ENCODE measurements at places on chromosomes 6 and 20. TPM values are rescaled to one million over a fixed set of nuclear protein-coding genes. Genes with fewer than 3 reads are reported as not detected.

GRCh38 chr6:1390133-1390945, 963 bp downstream of the FOXF2 start:
- DNase-seq: no peak

DNA sequence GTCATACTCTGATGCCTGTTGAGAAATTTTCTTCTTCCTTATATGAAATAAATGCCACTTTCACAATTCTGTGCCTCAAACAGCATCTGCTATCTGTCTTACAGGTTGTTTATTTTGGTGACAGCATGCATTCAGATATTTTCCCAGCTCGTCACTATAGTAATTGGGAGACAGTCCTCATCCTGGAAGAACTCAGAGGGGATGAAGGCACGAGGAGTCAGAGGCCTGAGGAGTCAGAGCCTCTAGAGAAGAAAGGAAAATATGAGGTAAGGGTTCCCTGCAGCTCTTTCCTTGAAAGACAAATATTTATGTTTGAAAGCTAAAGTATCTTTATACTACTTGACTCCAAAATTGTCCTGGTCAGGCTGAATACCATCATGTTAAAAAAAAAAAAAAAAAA, 15.8 kb downstream of the TSPYL4 start:
- DNase-seq: no peak

DNA sequence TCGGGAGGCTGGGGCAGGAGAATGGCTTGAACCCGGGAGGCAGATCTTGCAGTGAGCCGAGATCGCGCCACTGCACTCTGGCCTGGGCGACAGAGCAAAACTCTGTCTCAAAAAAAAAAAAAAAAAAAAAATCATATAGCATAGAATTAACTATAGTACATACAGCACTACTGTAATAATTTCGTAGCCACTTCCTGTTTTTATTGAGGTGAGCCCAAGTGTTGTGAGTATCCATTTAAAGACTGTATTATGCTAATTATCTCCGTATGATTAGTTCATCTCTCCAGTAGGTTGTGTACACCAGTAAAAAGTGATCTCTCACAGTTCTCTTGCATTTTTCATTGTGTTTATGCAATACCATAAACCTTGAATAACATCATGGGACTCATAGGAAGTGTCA, 70.6 kb downstream of the IYD start:
- no peak for DNase-seq

DNA sequence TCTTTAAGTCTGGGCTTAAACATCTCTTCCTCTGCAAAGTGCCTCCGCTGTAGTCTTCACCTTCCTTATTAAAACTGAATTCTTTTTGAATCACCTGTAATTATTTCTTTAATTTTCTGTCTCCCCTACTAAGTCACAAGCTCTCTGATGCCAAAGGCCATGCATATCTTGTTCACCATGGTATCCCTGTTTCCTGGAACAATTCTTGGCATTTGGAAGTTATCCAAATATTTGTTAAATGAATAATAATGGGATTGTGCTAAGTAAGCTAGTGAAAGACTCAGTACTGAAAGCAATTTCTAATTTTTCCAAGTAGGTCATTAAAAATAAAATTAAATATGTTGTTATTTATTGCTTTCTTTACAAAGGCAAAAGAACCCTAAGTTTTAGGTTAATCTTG, 12.2 kb downstream of the SNAP91 start:
- DNase-seq: no peak

- no peak for DNase-seq
Measured at GRCh38 chr6:17178754-17179529, 77.1 kb downstream of the STMND1 start.

The SLC35F1 gene
- polyA plus RNA-seq: 3.6 TPM

- no peak for DNase-seq
Measured at GRCh38 chr6:108650781-108651180, 90.1 kb downstream of the FOXO3 start.

The KCNK15 gene
- polyA plus RNA-seq: not detected

The FKBP1C gene
- polyA plus RNA-seq: 4.2 TPM

GRCh38 chr20:64258071-64258823, 2.7 kb downstream of the PCMTD2 start:
- DNase-seq: no peak

GRCh38 chr20:20759132-20759531, 46.7 kb upstream of the RALGAPA2 start:
- DNase-seq: no peak

DNA sequence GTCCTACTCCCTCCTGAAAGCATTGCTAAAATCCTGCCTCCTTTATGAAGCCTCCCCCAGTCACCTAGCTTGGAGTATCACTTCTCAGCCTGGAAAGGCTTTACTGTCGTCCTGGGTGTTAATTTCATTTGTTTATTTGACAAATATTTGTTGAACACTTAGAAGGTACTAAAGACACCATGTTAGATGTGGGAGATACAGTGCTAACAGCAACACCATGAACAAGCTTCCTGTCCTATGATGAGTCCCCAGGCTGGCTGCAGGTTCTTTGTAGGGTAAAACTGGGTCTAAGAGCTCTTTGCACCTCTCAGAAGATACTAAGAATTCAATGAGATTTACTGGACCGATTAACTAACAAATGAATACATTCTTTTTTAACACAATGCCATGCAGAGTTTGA, 109.2 kb upstream of the TMEM170B start:
- no peak for DNase-seq

The BTN1A1 gene
- polyA plus RNA-seq: 0.11 TPM

The RPRD1B gene
- 34.3 TPM for polyA plus RNA-seq

The NOTCH4 gene
- 16.1 TPM for polyA plus RNA-seq

The SLC13A3 gene
- polyA plus RNA-seq: 29.1 TPM

GRCh38 chr6:7920425-7920824, 9.8 kb upstream of the TXNDC5 start:
- DNase-seq: no peak

GRCh38 chr6:122063076-122063475, 336.4 kb upstream of the HSF2 start:
- no peak for DNase-seq

The NMBR gene
- polyA plus RNA-seq: 0.44 TPM

GRCh38 chr20:33689973-33690372, 3.8 kb upstream of the E2F1 start:
- DNase-seq: no peak

DNA sequence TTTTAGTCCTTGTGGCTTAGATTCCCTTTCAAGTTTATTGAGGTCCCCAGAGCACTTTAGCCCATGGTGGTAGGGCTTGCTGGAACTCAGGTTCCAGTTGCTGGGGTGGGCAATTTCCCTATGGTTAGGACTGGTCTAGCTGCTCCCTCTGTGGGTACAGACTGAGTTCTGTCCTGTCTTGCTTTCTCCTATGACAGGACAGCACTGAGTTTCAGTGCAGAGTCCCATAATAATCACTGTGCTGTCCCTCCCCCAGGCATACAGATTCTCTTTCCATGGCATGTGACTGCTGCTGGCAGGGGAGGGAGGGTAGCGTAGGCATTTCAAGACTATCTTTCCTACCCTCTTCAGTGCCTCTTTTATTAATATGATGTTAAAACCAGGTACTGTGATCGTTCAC, 17.1 kb upstream of the ERVFRD-1 start:
- DNase-seq: no peak

DNA sequence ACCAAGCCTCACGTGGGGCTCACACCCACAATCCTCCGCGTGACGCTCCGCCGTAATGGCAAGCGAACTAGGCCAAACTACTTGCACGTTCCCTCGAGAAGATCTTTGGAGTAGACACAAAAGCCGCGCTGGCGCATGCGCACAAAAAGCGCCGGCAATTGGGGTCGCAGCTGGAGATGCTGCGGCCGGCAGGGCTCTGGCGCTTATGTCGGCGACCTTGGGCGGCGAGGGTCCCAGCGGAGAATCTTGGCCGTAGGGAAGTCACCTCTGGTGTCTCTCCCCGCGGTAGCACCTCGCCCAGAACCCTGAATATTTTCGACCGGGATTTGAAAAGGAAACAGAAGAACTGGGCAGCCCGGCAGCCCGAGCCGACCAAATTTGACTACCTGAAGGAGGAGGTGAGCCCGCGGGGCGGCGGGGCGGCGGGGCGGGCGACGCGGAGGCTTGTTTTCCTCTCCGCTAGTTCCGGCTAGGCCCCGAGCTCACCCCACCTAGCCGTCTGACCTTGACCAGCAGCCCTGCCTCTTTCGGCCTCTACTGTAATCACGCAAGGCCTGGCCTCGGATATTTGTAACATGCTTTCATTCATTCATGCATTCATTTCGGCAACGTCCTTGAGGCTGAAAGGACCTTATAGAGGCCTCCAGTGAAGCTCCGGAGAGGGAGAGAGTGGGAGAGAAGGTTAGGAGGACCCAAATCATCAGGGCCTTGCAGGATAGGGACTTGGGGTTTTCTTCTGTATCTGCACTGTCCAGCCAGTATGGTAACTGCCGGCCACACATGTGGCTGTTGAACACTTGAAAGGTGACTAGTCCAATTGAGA, at the start of the genes ESF1 and NDUFAF5:
Gene ESF1 (minus strand): TSS at position 27 of the 823 bp plus-strand sequence. CDS start 1,779 bp downstream, outside the sequence.
Gene NDUFAF5 (plus strand): TSS at position 136 of the 823 bp plus-strand sequence. CDS start 41 bp downstream, at position 177.
- peak; percentile 88 for DNase-seq

DNA sequence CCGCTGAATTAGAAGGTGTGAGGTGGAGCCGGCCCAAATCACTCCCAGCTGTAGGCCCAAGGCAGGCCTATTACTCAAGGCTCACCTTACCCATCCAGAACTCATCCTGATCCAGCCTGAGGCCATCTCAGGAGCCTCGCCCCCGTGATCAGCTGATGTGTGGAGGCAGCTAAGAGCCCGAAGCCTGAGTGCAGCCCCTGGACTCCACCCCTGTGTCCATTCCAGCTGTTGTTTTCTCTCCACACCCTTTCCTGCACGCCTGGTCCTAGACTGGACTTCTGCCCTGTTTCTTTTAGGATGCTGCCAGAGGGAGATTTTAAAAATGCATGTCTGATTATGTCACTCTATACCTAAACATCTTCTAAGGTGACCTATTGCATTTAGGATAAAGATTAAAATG, 124.7 kb upstream of the SUPT3H start:
- no peak for DNase-seq

- DNase-seq: no peak
Measured at GRCh38 chr6:7900621-7901020, 10.0 kb downstream of the TXNDC5 start.

The MDFI gene
- 48.1 TPM for polyA plus RNA-seq

- DNase-seq: no peak
Measured at GRCh38 chr20:37315452-37316110, 26.1 kb downstream of the MANBAL start.

The DLK2 gene
- polyA plus RNA-seq: 0.98 TPM

The DSN1 gene
- 19.2 TPM for polyA plus RNA-seq

- DNase-seq: no peak
Measured at GRCh38 chr6:127880429-127880828, 20.4 kb downstream of the THEMIS start.

GRCh38 chr20:36479938-36480337, 61.4 kb upstream of the MYL9 start:
- DNase-seq: no peak

GRCh38 chr6:98944168-98944567, 3.6 kb downstream of the FBXL4 start:
- no peak for DNase-seq

GRCh38 chr20:14493408-14493807, 156.0 kb upstream of the FLRT3 start:
- no peak for DNase-seq

GRCh38 chr20:56797023-56797422, 167.9 kb downstream of the TFAP2C start:
- DNase-seq: no peak

The ESR1 gene
- 0.60 TPM for polyA plus RNA-seq

The SLC35B3 gene
- 43.3 TPM for polyA plus RNA-seq

- no peak for DNase-seq
Measured at GRCh38 chr20:36728986-36729385, 16.9 kb downstream of the NDRG3 start.

DNA sequence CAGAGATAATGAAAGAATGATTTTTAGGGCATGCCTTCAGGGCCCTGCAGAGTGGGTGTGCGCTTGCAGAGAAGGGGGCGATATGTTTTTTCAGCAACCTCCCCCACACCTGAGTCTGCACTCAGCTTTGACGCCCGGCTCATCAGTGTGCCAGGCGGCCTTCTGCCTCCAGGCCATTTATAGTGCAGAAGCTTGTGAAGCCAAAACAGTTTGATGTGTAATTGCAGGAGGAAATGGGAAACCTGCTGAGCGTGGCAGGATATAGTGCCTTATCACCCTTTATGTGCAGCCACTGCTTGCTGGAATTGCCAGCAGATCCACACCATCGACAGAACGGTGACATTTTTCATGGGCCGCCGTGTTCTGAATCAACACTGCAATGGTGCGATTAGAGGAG, 178.2 kb downstream of the CDH4 start:
- no peak for DNase-seq

DNA sequence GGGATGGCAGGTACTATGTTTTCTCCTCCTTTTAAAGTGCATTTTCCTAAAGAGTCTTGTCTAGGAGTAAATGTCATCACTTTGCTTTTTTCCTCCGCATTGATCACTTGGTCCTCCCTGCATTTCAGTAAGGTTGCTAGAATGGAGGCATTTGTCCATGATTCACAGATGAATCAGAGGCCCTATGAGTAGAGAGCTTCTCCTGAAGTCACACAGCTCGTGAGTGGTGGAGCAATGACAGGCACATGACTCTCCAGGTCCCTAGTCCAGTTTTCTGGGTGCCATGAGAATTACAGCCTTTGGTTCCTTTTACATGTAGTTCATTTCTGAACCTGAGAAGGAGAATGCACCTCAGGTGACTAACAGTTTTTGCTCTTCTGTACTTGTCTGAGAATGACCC, 50.5 kb downstream of the HLA-A start:
- no peak for DNase-seq

The CDKN1A gene
- polyA plus RNA-seq: 15.0 TPM

DNA sequence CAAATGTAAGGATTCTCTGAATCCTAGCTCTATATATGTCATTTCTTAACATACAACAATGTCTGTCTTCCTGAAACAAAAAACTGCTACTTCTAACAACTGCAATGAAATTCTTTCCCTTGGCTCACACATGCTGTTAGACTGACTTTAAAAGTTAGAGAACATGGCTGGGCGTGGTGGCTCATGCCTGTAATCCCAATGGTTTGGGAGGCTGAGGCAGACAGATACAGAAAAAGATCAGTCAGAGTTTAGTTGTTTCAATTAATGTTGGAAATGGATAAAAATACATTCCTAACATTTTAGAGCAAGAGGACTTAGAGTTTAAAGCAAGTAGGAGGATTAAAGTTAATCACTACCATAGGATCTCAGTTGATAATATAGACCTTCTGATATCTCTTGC, 28.7 kb upstream of the KIAA1586 start:
- no peak for DNase-seq

DNA sequence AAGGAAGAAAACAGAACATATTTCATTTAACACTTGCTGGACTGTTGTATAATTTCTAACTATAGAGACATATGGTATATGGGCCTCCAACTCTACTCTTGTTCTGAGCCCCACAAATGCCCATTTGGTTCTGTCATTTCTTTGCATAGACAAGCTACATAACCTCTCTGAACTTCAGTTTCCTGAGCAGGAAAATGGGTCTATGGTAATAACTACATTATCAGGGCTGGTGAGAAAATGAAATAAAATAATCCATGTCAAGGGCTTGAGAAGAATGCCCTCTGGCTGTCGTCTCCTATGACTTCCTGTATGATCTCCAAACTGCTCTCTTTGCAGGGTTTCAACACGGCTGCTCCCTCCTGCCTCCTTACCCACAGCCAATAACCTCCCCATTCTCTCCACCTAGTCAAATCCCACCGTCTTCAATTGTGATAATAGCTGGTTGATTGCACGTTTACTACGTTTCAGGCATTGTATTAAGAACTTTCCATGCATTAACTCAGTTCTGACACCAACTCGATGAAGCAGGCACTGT, 12.0 kb downstream of the ZCCHC3 start:
- no peak for DNase-seq

- no peak for DNase-seq
Measured at GRCh38 chr6:136792095-136792409, 225 bp downstream of the MAP3K5 start.

GRCh38 chr6:56009636-56010035, 134.2 kb upstream of the BMP5 start:
- DNase-seq: no peak

Data from right renal pelvis (tissue), 4 donors.